ENCODE measurements at places on chromosomes 12 and 14.

DNA sequence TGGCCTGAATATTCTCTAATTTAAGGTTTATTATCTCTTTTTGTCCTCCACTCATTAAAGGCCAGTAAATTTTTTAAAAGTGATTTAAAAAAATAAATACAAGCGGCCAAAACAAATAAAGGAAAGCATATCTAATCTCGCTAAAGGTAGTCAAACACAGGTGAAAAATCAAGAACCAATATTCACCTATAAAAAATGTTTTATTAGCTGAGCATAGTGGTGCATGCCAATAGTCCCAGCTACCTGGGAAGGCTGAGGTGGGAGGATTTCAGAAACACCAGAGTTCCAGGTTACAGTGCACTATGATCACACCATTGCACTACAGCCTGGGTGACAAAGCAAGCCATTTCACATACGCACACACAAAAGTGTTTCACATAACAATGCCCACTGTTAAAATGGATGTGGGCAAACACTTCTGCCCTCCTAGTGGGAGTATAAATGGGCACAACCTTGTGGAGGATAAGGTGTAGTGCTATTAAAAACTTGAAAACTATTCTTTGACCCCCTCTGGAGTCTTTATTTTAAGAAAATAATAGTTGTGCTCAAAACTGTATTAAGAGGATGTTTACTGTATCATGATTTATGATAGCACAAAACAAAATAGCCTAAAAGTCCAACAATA is 32.7 kb upstream of the NAP1L1 start:
- DNase-seq, result no peak

- no peak for DNase-seq
Measured at GRCh38 chr14:69997849-69998248, 118.6 kb downstream of the SMOC1 start.

DNA sequence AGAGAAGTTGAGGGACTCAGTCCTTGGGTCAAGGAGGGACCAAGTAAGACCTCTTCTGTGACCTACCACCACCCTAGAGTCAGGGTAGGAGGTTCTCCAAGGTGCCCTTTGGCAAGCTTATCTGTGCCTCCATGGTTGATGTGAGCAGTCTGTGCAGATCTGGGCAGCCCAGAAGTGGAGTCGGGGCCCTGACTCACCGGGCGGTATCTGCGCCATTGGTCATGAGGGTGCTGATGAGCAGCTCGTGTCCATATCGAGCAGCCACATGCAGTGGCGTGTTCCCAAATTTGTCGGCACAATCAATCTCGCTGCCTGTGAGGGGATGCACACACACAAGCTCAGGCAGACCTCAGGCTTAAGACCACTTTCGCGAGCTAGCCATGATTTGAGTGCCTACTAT is 5.1 kb downstream of the ANKRD52 start:
- no peak for DNase-seq

GRCh38 chr12:74401966-74402365 is 135.7 kb upstream of the ATXN7L3B start:
- no peak for DNase-seq

DNA sequence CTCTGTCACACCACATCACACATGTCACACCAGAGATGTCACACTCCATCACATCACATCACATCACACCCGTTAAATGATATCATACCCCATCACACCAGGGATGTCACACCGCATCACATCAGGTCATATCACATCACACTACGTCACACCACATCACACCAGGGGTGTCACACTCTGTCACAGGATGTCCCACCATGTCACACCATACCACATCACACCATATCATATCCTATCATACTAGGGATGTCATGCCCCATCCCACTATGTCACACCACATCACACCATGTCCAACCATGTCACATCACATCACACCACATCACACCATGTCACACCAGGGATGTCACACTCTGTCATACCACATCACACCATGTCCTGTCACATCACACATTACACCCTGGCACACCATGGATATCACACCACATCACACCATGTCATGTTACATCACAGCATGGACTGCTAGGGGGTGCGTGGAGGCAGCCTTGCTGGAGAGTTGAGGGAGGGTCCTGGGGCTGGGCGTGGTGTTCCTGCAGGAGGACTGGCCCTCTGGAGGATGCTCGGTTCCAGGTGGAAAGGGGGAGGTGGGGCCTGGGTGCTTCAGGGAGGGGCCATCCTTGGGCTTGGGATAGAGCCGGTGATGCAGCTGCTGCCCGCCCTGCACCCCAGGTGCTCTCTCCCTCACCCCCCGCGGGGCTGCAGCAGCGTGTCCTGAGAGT is 134.6 kb downstream of the TMEM121 start:
- DNase-seq, result no peak

DNA sequence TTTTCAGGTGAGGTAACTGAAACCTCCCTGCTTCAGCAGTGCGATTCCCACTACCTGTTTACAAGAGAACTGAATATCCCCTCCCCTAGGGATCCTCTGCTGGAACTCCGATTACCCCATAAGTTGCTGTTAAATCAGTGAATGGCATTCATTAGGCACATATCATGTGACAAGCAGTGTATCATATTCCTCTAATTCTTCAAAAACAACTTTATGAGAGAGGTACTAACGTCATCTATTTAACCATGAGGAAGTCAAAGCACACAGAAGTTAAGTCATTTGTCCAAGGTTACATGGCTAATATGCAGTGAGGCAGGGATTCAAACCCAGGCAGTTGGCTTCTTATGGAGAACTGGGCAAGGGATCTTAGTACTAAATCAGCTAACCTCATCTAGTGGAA is 43.9 kb upstream of the PCED1B start:
- DNase-seq, result no peak

- no peak for DNase-seq
Measured at GRCh38 chr14:33539918-33540357, 410.9 kb downstream of the EGLN3 start.

- no peak for DNase-seq
Measured at GRCh38 chr14:51180577-51180976, 59.5 kb upstream of the TMX1 start.

GRCh38 chr14:99685596-99685995 is 1.5 kb downstream of the CYP46A1 start:
- DNase-seq, result no peak

DNA sequence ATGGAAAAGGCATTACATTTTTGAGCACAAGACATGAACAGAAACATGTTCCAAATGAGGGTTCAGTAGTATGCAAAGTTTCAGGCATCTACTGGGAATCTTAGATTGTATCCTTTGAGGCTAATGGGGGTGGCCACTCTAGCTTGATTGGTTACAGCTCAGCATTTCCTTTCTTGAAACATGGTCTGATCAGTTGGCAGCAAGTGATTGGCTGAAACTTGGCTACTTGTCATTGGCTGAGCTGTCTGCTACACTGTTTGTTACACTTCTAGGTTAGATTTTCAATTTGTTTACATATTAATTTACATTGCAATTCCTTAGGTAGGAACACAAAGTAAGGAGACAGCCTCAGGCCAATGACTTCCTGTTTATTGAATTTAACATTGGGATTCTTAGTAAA is 918.0 kb upstream of the SEL1L start:
- DNase-seq, result no peak

DNA sequence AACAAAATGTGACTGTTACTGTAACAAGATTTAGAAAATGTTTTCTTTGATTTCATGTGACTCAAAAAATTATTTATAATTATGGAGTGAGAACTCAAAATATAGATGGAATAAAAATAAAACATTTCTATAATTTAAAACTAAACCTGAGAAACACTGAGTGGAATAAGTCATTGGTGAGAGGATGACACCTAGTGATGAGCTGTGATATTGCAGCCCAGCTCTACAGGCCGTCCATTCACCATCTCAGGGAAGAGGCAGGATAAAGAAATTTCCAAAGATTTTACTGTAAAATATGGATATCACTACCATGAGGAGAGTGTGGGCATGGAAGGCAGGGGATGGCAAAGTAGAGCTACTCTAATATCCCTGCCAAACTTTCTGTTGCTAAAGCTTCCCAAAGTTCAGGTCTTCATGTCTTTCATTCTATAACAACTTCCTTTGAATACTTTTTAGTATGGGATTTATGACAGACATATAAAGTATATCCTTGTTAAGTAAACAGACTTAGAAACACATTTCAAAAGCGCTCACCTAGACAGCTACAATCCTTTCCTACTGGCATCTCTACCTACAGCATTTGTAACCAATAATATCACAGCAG is 308.0 kb downstream of the ITPR2 start:
- DNase-seq, result peak; percentile 6

DNA sequence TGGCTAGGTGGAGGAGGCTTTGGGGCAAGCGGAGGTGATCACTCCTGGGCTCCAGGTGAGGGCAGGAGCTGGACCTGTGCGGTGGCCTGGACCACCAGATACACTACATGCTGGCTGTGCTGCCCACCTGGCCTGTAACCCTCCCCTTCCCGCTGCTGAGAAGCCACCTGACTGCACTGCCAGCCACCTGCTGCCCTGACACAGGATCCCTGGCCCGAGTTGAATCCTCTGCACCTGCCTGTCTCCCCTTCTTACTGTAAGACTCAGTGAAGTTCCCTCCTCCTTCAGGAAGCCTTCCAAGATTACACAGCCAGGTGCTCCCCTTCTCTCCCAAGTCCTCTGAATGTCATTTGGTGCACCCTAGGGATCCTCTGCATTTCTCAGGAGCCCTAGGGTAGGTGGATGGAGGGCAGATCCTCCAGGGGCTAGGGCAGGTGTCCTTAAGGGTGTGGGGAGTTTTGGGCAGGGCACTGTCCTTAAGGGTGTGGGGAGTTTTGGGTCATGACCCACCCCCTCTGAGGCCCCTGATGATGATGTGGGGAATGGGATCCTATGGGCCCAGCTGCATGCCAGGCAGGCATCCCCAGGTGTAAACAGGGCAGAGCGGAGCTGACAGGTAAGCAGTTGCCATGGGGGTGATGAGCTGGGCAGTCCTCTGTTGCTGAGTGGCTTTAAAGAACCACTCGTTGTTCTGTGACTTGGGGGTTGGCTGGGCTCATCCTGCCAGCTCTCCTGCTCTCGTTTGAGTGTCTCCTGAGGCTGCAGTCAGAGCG is 6.7 kb upstream of the MTA1 start:
- DNase-seq, result no peak

GRCh38 chr14:99229654-99230207 is 42.3 kb downstream of the BCL11B start:
- DNase-seq, result peak; percentile 54

- no peak for DNase-seq
Measured at GRCh38 chr12:55712700-55713415, 3.0 kb upstream of the BLOC1S1 start.

- DNase-seq, result no peak
Measured at GRCh38 chr12:21831791-21832344, 57.4 kb upstream of the KCNJ8 start.

- DNase-seq, result peak; percentile 34
Measured at GRCh38 chr12:108332791-108333382, 6.2 kb downstream of the CMKLR1 start.

DNA sequence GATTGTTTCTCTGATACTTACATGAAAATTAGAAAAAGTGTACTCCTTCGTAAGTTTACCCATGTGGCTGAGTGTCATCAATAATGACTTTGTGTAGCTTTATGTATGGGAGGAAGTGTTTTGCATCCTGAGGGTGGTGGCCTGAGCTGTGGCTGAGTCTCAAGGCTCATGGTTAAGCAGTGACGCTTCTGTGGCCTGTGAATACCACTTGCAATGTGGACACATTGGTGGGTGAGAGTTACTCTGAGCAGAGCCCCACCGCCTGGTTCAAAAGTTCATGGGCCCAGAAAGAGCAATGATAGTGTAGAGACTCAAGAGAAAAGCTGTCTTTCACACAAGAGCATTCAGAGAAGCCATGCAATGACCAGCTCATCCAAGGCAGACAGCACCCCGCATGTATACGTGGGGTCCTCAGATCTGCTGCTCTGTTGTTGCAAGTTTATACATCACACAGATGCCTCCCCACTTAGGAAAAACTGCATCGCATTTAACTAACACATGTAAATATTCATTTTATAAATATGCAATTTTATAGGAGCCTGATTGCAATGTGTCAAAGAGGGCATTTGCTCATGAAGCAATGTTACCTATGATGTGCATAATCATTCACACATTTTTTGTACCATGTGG is 55.1 kb upstream of the FRMD6 start:
- DNase-seq, result no peak

DNA sequence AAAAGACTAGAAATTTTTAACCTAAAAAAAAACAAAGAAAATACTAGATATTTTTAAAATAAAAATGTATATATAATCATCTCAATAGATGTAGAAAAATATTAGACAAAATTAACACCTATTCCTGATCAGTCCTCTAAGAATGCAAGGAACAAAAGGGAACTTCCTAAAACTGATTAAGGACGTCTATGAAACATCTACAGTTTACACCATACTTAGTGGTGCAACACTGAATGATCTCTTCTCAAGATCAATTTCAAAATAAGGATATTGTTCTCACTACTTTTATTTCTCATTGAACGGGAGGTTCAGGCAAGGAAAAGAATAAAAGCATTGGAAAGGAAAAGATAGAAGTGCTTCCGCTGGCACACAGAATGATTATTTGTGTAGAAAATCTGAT is 16.0 kb downstream of the OLR1 start:
- DNase-seq, result no peak

GRCh38 chr12:102479099-102479885 is 1.1 kb downstream of the IGF1 start:
- no peak for DNase-seq

GRCh38 chr12:131251336-131252101 is 297.8 kb downstream of the ADGRD1 start:
- DNase-seq, result no peak

DNA sequence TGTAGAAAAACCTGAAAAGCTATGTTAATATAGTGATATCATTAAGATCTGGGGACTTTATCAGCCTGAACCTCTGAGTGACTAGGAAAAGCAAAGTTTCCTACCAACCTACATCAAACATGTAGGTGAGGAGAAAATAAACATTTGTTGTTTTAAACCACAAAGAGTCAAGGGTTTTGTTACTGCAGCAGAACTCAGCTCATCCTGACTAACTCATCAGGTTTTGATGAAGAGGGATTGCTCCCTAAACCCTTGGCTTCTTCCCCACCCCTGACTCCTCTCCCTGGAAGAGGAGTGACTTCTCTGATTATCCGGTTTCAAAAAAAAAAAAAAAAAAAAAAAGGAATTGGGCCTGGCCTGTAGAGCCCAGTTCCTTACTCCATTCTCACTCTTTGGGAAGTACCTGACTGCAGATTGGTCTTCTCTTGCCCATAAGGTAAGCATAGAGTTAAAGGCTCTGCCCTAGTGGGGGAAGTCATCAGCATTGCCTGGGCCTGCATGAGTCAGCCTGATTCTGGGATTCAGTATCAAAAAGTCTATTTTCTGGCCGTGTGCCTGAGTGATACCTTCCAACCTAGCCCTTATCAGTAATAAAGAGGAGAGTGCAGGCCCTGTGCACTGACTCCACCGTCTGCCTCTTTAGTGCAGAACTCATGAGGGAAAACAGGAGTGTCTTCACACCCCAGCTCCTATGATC is 16.9 kb downstream of the BDKRB1 start:
- DNase-seq, result no peak

- DNase-seq, result peak; percentile 10
Measured at GRCh38 chr14:35331605-35332516, 39.7 kb downstream of the PSMA6 start.

GRCh38 chr12:116529048-116529447 is 30.1 kb upstream of the MAP1LC3B2 start:
- DNase-seq, result no peak

All from CD4-positive, alpha-beta T cell treated with Interleukin-12 subunit alpha and Interleukin-12 subunit beta, for 1 hour (primary cell).